ENCODE measurements at places on chromosomes 1 and 21.

- DNase-seq: no peak
Observed at GRCh38 chr1:233544304-233544703, 69.6 kb upstream of the KCNK1 start.

DNA sequence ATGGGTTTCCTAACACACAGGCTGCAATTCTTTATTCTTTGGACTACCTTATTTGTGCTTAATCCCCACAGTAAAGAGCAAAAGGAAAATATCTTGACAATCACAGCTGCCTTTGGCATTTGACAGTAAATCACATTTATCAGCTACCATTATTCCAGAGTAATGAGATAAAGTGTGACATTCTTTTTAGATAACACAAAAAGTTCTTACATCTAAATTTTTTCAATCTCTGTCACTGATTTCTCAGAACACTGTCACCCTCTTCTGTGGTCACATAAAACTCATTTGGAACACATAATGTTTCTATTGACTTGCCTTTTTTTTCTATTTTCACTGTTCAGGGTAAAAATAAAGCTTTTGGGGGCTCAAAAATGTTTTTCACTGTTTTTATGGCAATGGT is 484.6 kb downstream of the LTN1 start:
- DNase-seq: no peak

DNA sequence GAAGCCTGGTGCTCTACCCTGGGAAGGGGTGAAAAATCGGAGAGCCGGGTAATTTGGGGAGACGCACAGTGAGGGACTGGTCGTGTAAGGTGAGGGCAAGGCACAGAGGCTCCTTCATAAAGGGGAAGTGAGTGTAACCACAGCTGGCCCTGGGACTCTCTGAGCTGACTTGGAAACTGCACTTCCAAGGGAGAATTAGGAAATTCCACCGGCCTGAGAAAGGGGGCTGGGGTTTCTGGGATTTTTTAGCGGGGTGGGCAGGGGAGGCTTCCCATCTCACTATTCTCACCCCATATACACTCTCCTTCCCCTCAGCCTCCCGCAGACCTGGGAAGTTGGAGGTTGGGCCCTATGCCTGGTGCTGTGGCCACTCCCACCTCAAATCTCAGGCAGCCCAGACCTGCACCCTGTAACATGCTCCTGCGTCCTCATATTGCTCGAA is 88.3 kb upstream of the IPO9 start:
- DNase-seq: no peak

DNA sequence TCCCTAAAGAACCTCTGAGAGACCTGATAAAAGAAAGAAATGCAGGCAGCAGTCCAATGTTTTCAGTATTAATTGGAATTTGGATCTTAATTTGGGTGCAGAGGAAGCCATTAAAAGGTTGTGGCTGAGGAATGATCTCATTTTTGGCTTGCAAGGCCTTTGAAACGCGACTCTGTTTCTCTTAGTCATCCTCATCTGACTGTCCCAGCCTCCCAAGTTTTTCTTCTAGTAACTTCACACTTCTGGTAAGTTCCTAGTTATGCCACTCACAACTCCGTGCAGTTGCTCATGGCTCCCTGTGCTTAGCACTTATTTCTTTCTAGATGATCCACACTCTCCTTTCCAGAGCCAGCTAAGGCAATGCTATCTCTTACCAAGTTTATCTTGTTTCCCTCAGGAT is 147.4 kb upstream of the USP24 start:
- DNase-seq: no peak

DNA sequence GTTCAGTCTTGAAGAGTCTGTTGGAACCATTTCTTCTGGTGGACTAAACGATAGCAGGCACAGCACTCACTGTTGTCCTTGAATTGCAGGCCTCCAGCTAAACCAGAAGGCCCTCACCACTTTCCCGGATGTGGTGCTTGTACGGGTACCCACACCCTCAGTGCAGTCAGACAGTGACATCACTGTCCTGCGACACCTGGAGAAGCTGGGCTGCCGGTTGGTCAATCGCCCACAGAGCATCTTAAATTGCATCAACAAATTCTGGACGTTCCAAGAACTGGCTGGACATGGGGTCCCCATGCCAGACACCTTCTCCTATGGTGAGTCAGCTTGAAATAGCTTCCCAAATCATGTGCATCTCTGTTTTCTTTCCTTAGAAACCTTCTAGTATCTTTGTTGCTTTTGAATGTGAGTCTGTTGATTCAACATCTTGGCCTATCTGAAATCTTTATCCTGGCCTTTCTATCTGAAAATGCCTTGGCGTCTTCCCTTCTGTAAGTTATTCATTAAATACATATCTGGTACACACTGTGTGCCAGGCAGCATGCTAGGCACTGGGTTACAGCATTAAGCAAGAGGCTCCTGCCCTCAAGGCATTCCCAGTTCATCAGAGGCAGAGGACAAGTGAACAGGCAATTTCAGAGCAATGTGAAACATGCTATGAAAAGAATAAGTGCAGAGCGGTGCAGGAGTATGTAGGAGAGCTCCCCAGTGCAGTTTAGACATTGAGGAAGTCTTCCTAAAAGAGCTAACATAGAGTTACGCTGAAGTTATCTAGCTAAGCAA is 18.9 kb downstream of the RIMKLA start:
- DNase-seq: no peak

- DNase-seq: no peak
Observed at GRCh38 chr21:35343046-35343819, 294.1 kb upstream of the RUNX1 start.

- no peak for DNase-seq
Observed at GRCh38 chr1:36638268-36638667, 155.6 kb upstream of the CSF3R start.

- DNase-seq: no peak
Observed at GRCh38 chr1:36696261-36696940, 213.7 kb upstream of the CSF3R start.

DNA sequence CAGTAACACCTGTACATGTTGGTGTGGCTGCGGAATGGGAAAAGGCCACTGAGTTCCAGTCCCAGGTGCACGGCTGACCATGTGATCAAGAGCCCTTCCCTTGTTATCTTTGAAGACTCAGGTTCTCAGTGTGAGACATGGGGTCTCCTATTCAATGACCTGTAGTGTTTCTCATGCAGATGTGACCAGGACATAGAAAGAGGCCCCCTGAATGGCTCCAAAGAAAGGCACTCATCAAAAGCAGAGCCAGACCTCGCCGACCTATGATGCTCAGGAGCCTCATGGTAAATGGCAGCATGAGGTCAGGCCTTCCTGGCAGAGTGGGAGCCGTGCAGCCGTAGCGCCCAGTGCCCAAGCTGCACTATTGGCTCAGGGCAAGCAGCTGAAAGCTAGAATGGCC is 42.3 kb upstream of the HAO2 start:
- no peak for DNase-seq

DNA sequence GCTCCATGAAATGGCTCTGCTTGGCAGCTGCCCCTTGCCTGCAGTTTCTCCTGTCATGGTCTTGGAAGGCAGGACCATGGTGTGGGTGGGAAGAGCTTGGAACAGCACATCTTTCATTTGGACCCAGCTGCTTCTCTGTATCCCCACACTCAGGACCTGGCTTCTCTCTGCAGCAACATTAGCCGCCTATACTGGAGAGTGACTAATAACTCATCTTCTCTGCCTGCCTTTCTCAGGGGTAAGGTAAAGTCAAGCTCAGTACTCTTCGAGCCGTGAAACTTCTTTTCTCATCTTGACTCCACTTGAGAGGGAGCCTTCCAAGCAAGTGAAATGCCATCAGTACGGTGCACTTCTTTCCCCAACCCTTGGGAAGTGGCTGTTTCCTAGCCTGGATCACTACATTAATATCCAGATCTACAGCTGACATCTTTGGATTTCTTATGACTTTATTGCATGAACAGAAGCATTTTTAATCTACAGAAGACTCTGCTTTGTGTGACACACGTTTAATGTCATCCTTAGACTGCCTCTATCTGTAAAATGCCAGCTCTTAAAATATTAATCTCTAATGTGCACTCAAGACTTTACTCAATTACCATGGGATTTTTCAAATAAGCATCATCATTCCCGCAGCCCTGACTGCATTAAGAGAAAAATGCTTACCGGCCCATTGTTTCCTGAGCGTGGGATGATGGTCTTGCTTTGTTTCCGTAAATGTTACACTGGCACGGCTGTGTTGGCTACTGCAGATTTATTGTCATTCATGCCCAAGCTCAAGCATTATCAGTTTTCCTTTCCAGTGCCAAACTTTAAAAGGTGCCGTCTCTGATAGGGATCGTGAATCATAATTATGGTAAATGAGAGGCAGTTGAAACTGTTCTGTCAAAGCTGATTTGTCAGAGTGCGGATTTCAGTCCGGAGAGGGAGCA is 242.9 kb downstream of the HHAT start:
- no peak for DNase-seq

DNA sequence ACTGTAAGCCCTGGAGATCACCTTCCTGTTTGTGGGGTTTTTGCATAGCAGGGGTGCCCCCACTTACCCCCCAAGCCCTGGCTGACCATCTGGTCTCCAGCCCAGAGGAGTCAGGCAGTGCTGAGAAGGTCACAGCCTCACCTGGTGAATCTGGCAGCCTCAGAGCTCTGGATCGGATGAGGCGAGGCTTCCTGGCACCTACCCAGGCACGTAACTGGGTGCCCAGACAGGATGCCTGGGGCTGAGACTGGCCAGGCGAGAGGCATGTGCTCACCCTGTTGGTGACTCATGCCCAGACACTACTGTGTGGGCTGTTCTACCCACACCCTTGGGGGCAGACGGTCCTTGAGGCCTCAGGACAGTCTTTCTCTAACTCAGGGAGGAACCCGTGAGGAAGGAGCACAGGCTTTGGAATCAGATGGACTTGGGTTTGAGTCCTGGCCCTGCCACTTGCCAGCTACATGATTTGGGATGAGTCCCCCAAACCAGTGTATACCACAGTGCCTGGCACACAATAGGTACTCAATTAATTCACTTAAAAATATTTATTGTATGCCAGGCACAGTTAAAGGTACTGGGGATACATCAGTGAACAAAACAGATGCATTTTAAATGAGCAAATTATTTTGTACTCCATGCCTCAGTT is 15.1 kb upstream of the PADI3 start:
- DNase-seq: no peak

DNA sequence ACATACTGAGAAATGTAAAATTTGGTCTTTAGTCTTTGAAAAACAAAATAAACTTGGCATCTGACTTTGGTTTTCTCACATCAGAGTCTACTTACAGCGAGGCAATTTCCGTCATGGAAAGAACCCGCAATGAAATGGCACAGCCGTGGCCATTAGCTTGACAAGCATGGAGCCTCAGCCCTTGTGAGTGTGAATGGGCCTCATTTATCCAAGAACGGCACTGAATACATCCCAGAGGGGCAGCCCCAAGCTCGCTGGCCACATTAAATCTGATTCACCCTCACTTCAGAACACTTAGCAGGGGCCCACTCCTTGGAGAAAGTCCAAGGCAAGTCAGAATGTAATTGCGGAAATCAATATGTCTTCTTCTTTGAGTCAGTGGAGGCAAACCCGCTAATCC is 64.8 kb downstream of the ERG start:
- no peak for DNase-seq

DNA sequence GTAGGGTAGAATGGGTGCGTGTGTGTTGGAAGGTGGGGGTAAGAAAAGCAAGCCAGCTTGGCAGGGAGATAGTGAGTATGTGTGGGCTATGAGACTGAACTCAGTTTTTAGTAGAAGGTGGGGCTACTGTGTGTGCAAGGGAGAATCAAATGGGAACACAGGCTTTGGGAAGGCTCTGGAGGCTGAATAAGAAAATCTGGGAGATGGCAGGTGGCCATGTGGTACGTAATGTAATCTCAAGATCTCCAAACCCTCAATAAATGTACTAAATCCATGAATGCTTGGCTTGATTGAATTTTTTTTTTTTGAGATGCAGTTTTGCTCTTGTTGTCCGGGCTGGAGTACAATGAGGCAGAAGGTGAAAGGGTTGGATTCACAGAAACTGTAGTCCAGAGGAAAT is 3.5 kb upstream of the ZSCAN20 start:
- DNase-seq: no peak

GRCh38 chr1:102472520-102472919 is 475.8 kb upstream of the OLFM3 start:
- no peak for DNase-seq

DNA sequence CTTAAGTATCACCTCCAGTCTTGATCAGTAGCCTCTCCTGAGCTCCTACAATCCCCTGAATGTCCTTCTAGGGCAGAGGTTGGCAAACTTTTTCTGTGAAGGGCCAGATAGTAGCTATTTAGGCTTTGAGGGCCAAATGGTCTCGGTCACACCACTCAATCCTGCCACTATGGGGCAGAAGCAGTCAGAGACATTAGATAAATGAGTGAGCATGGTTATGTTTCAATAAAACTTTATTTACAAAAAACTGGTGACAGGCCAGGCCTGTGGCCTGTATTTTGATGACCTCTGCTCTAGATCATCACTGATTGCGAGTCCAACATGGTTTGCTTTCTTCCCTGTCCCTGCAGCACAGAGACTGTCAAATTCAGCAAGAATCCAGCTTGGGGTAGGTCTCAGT is 36.3 kb downstream of the LRP8 start:
- no peak for DNase-seq

- no peak for DNase-seq
Observed at GRCh38 chr21:42016364-42016985, 6.3 kb upstream of the ZBTB21 start.

- no peak for DNase-seq
Observed at GRCh38 chr1:198001776-198002408, 84.7 kb downstream of the LHX9 start.

- no peak for DNase-seq
Observed at GRCh38 chr21:41593051-41593759, 85.2 kb upstream of the TMPRSS2 start.

DNA sequence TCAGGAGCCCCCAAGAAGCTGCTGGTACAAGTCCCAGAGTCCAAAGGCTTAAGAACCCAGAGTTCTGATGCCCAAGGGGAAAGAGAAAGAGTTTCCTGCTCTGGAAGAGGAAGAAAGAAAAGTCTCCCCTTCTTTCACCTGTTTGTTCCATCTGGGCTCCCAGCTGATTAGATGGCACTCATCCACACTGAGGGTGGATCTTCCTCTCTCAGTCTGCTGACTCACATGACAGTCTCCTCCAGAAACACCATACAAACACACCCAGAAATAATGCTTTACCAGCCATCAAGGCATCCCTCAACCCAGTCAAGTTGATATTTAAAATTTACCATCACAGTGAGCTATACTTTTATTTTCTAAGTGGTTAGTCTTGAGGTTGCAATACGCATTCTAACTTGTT is 257.9 kb downstream of the PAPPA2 start:
- no peak for DNase-seq

DNA sequence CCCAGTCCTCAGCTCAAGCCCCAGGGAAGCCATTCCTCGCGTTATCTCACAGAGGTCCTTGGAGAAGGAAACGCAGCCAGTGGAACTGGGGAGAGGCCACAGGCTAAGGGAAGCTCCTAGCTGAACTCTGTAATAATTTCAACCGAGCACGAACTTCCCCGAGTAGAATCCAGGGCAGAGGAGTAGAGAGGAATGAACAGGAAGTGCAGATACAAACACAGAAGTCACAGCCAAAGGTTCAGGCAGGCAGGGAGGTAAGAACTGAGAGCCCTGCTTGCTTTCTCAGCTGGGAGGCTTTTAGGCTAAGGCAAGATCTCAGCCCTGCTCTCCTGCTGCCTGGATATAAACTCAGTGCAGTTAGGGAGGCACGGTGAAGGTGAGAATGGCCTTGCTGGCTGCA is 23.7 kb downstream of the WARS2 start:
- DNase-seq: no peak

- no peak for DNase-seq
Observed at GRCh38 chr1:23543707-23544443, 12.8 kb upstream of the E2F2 start.
